Inflammatory macrophage (primary cell): ENCODE measurements at places on chromosomes 12 and 14.

DNA sequence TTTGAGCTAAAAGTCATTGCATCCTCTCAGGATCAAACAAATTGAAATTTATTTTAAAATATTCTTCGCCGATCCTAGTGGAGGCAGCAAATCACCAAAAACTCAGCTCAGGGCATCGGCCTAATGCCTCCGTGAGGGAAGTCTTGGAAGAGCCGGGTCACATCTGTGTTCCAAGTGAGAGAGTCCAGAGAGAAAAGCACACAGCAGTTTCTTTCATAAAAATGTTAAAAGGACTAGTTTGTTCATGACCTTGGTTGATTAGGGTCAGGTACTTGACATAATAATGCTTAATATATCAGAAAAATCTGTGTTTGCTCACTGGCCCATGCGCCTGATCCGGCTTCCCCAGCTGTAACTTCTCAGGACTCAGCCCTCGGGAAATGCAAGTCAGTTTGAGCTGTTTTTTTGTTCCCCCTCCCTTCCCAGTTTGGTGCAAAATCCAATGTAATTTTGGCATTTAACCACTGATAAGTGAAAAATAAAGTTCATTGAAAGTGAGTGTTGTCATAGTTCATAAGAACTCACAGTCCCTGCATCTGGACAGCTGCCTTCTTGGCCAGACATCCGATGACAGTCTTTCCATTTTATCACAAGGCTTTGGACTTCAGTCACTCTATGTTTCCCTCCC, 161.7 kb downstream of the CAND1 start:
- DNase-seq, result no peak

DNA sequence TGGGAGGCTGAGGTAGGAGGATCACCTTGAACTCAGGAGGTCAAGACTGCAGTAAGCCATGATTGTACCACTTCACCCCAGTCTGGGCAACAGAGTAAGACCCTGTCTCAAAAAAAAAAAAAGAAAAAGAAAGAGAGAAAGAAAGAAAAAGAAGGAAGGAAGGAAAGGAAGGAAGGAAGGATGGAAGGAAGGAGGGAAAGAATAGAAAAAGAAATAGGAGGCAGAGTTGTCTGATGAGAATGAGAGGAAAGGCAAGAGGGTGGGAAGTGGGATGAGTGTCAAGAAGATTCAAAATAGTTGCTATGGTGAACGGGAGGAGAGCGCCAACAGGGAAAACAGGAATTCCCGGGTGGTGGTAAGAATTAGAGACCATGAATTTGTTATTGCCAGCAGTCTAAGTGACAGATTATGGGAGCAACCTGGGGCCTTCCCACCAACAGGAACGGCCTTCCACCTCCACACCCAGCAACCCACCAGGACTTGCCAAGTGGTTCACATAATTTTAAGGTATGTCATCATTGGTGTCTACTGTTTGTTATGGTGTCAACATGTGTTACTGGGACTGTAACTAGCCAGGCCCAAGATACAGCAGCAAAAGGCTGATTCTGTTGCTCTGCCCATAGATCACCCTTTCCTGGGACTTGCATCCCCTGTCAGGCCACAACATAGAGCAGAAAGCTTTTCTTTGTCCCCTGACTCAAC, 36.1 kb upstream of the C12orf76 start:
- DNase-seq, result no peak

DNA sequence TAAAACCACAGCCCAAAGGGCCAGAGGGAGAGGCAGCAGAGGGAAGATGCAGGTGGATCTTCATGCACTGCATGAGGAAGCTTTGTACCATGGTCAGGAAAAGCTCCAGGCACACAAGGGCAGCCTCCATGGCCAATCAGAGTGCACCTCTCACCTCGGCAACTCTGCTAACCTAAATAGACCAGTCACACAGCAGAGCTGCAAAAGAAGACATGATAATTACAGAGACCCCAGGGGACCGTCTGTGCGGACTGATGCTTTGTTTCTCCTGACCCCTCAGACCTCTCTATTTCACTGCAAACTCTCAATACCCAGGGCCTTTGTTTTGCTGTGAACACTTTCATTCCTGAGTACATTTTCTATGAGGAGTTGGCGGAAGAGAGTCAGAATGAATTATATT, 10.7 kb upstream of the TCL1B start:
- no peak for DNase-seq

DNA sequence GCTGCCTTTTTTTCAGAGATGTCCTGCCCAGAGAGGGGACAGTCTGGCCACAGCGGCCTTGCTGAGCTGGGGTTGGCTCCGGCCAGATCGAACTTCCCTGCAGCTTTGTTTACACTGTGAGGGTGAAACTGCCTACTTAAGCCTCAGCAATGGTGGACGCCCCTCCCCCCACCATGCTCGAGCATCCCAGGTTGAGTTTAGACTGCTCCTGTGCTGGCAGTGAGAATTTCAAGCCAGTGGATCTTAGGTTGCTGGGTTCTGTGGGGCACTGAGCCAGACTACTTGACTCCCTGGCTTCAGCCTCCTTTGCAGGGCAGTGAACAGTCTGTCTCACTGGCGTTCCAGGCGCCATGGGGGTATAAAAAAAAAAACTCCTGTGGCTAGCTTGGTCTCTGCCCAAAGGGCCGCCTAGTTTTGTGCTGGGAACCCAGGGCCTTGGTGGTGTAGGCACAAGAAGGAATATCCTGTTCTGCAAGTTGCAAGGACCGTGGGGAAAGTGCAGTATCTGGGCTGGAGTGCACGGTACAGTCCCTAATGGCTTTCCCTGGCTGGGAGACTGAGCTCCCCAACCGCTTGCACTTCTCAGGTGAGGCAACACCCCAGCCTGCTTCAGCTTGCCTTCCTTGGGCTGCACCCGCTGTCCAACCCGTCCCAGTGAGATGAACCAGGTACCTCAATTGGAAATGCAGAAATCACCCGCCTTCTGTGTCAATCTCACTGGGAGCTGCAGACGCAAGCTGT, 79.1 kb downstream of the LRIG3 start:
- no peak for DNase-seq

DNA sequence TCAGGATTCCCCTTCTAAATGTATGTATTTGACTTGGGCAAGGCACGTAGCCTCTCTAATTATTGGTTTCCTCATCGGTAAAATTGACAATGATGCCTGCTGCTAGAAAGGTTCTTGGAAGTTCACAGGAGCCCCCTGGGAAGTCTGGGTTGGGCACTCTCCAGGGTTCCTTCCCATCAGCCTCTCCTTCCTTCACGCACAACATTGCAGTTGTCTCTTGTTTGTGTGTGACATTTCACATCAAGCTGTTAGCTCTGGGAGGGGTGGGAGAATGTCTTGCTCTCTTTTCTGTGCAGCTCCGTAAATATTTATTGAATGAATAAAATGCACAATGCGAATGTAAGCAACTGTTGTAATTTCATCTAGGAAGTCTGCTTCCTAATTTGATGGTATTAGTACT, 153.2 kb upstream of the PRICKLE1 start:
- DNase-seq, result no peak

GRCh38 chr14:31787377-31787776, 226.2 kb downstream of the NUBPL start:
- no peak for DNase-seq

DNA sequence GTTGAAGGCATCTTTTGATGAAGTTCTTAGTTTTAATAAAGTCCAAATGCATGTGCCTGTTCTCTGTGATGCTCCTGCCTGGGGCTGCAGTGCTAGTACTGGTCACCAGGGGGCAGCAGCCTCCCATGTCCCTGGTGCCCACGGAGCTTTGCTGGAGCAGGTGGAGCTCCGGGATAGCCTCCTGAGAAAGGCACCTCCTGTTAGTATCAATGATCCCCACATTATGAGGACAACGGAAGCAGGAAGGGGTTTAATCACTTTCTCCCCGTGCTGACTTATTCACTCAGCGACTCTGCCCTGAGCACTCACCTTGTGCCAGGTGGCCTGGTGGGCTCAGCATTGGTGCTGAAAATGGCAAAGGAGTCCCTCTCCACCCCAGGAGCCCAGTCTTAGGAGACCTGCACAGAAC, 123.0 kb upstream of the PZP start:
- peak; percentile 69 for DNase-seq

GRCh38 chr12:127696963-127697362, 570.0 kb upstream of the TMEM132C start:
- no peak for DNase-seq

DNA sequence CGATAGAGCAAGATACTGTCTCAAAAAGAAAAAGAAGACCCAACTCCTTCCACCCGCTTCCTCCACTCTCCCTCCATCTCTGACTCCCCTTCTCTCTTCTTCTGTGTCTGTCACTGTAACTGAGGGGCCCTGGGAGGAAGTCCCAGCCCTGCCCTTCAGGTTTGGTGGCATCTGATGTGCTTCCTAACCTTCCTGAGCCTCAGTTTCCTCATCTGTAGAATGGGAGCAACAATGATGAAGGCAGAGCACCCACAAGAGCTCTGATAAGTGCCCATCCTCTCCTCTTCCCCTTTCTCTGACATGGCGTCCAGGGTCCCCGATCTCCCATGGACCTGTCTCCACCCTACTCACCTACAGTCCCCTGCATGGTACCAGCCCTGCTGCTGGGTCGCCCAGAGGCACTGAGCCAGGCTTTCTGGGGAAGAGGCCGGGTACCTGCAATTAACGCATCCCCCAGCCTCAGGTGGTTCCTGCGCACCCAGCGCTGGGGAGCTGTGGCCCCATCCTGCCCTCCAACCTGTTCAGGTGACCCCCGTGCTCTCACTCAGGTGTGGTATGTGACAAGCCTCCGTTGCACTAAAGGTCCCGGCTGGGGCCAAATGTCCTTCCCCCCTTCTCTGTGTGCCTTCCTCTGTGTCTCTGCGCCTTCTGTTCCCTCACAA, 13.2 kb downstream of the FOXN4 start:
- no peak for DNase-seq

- no peak for DNase-seq
Measured at GRCh38 chr14:92459030-92459949, 54.3 kb upstream of the RIN3 start.

DNA sequence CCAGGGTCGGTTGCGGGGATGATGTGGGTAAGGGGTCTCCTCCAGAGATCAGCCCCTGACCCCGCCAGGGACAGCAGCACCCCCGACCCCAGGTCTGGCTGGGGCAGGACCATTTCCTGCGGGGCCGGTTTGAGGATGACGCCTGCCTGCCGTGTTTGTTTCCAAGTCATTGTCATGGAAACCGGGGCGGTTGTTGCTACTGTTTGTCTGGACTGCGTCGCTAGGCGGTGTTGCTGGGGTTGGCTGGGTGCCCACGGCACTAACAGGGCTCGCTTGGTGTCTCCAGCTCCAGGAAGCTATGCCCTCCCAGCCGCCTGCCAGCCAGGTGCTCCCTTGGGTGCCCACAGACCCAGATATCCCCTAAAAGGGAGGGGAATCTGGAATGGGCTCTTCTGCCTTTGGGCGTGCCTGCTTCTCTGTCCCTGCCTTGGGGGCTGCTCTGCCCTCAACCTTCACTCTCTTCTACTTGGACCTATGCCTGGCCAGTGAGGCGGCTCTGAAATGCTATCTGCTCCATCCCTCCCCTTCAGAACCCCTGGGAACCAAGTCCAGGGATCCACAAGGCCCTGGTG, 4.7 kb upstream of the CRIP1 start:
- peak; percentile 96 for DNase-seq

- no peak for DNase-seq
Measured at GRCh38 chr14:72549026-72549425, 344.9 kb downstream of the DPF3 start.

- no peak for DNase-seq
Measured at GRCh38 chr14:55384536-55384935, 27.1 kb downstream of the ATG14 start.

DNA sequence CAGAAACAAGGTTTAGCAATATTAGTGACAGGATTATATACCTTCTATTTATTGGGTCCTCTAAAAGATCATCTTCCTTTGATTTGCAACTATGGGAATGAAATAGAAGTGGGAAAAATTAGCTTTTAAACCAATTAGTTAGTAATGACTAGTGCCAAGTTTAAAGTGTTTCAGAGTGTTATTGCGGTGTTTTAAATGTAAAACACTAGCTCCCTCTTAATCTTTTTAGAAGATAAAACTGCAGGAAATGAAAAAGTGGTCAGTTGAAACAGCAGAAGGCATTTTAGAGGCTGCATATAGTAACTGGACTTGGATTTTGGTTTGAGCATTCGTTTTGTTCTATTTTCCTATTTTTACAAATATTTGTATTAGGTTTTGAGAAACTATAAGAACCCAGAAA, 286.2 kb downstream of the RAD51B start:
- DNase-seq, result no peak

- no peak for DNase-seq
Measured at GRCh38 chr12:83092606-83093005, 405.9 kb downstream of the TMTC2 start.

- no peak for DNase-seq
Measured at GRCh38 chr12:78863482-78864402, 832 bp upstream of the SYT1 start.

GRCh38 chr12:12534166-12534866, 28.3 kb downstream of the DUSP16 start:
- DNase-seq, result no peak

- DNase-seq, result no peak
Measured at GRCh38 chr12:16756833-16757555, 151.0 kb upstream of the LMO3 start.

GRCh38 chr14:45194964-45195363, 58.0 kb downstream of the MIS18BP1 start:
- DNase-seq, result no peak

DNA sequence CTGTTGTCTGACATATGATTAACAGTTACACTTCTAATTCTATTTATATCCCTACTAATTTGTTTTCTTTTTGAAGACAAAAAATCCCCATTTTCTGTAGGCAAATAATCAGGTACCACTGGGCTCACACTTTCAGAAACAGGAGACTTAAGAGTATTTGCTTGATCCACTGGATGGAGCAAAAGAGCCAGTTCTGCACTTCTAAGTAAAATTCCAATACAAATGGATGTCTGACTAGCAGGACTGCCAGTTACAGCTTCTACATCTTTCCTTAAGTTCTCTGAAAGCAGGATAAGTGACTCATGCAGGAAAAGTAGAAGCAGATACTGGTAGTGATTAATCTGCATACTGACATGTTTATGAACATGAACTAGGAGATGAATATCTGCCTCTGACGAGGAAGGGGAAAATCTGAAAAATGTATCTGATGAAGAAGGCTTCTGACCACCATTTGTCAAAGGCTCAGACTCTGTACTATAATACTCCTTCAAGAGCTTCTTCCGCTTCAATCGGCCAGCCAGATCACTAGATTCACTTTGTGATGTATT, 73.8 kb upstream of the ANKS1B start:
- no peak for DNase-seq

- DNase-seq, result no peak
Measured at GRCh38 chr12:80761838-80762237, 45.1 kb downstream of the MYF5 start.

- peak; percentile 7 for DNase-seq
Measured at GRCh38 chr12:50633955-50634354, 129.2 kb downstream of the DIP2B start.

GRCh38 chr14:51697848-51698247, 46.1 kb downstream of the FRMD6 start:
- no peak for DNase-seq

DNA sequence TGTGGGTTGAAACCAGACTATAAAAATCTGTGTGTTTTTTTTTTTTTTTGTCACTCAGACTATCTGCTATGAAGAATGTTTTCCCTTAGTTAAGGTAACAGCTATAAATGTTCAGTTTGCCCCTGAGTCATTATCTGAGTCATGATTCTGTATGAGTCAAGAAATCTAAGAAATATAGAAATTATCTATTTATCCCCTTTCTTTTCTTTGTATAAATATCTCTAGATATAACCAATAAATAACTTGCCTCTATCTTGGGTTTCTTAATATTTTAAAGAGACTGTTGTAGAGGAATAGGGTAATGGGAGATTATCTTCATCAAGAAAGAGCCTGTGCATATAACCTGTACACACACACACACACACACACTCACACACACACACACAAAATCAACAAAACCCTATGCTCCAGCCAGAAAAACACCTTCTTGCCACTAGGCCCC, 161.7 kb upstream of the EEA1 start:
- DNase-seq, result no peak
